HuH-7.5 (cell line): ENCODE measurements at places on chromosomes 5 and 9.

DNA sequence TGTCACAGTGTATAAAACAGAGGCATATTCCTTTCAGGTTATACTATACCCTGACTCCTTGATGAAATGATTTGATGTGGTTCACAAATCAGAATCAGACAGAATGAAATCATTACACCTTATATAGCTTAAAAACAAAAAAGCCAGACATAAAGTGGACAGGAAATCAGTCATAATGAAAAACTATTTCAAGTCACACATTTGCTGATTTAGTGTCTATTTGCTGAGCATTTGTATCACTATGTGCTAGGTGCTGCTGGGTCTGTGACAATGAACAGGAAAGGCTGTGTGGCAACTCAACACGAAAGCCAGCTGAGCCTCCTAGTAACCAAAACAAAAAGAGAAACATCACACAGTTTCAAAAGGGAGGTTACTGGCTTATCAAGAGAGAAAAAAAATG, 194.0 kb downstream of the EFNA5 start:
- DNase-seq, result no peak

DNA sequence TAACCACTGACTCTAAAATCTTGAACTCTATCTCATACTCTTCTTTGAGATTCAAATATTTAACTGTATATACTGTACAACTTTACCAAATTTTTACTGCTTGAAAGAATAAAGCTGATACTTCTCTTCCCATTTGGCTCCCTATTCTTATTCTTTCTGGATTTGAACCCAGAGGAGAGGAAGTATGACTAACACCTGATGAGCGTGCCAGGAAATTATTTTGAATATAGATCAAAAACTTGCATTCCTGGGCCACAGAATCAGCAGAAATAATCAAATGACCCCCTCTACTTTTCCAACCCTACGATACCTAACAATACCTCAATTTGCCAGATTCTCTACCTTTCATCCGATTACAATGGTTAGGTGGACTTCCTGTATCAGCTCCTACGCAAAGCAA, 285.8 kb downstream of the ISL1 start:
- no peak for DNase-seq

DNA sequence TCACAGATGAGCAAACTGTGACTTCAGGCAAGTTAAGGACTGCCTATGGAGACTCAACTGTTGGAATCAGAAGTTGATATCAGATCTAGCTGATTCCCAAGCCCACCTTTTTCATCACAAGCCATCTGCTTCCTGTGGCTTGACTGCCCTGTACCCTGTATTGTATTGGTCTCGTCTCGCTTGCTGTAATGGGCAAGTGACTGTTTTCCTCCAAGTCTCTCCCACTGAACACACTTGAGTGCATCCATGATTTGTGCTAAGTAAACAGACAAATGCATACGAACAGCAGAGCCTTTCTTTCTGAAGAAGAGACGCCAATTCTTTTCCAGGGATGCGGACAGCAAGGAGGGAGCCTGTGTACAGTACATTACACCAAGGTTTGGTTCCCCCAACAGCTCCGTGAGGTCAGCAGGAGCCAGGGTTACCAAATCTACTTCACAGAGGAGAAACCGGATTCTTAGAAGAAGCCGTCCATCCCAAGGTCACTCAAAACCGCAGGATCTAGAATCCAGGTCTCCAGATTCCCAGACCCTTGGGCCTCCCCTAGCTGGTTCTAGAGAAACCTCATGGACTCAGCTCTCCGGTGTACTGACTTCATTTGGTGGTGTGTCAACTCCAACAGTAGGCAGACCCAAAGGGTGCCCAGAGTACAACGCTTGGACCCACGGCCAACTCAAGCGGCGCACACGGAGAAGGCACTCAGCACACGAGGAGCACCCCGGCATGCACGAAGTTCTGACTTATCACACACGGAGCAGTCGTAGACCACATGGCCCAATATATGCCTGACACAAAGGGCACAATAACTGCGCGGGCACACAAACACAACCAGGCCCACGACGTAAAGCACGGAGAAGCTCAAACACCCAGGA, 1.1 kb downstream of the BAG1 start:
- DNase-seq, result no peak

DNA sequence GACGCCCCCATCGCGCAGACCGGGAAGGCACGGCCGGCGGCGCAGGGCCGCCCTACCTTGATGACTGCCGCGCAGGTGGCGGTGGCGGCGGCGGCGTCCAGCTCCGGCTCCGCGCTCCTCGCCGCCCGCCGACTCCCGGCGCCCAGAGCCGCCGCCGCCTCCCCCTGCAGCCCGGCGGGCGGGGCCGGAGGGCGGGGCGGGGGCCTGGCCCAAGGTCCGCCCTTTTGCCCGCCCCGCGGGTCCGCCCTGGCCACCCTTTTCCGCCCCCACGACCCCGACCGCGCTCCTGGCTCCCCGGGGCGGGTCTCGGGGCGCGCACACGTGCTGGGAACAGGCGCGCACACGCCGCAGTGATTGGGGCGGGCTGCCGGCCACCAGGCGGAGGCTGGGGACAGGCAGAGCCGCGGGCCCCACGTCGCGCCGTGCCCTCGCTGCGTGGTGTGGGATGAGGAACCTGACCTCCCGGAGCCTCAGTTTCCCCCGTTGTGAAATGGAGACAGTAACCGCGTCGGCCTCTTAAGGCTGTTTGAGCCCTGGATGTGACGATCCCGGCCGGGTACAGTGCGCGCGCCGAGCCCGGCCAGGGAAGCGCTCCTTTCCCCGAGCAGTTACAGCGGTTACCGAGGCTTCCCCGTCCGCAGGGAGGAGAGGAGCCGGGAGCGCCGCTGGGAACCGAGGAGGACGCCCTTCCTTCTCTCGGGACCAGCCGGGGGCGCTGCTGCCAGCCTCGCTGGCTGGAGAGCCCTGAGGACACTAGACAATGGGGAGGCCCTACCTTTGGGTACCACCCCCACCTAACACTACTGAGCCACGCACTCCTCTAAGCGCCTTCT, at the start of gene CORO2A:
Gene CORO2A (minus strand): TSS at position 135 of the 833 bp plus-strand sequence. CDS start 34,977 bp downstream, outside the sequence.
- DNase-seq, result peak; percentile 93

DNA sequence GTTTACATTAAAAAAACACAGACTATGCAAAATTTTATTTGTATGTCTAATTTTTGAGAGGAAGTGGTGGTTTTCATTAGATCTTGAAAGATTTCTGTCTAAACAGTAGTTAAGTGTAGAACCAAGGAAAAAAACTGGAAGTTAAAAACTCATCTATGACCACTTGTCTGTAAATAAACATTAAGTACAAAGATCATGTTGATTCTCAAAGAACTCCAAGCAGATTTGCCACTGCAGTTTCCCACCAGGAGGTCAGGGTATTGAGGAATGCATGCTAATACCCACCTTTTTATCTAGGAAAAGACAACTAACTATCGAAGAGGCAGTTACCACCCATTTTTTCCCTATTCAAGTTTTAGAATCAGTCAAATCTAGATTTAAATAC, 1.9 kb downstream of the STOM start:
- DNase-seq, result peak; percentile 31

GRCh38 chr5:151202381-151203139, 21.3 kb downstream of the CCDC69 start:
- no peak for DNase-seq

DNA sequence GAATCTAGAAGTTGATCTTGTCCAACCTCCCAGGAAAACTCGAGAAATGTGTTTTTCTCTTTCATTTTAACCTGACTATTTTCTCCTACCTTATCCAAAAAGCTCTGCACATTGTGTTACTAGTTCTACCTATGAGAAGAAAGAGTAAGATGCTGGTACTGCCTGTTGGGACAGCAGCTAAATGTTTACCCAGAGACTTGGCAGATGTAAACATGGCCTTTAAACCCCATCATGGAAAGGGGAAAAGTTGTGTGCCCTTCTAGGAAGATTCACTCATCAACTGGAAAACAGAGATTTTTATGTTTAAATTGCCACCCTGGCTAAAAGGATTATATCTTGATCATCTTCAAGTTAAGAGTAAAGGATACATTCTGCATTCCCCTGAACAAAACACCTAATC, 3.5 kb downstream of the ARL15 start:
- DNase-seq, result no peak

DNA sequence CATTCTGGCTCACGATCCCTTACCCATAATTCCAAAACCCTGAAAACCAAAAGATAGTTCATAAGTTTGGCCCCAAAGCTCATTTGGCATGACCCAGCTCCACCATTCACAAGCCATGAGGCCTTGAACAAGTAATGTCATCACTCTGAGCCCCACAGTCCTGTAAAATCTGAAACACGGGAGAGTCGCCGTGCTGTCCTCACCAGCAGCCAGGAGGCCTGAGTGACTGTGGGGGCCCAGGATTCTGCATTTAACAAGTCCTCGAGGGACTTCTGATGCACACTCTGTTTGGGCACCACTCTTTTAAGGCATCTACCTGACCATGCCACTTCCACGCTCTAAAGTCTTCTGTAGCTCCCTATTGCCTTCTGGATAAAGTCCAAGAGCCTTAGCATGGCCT, 40.8 kb downstream of the DUSP1 start:
- DNase-seq, result no peak

GRCh38 chr5:14143841-14144585, 871 bp downstream of the TRIO start:
- DNase-seq, result peak; percentile 47

DNA sequence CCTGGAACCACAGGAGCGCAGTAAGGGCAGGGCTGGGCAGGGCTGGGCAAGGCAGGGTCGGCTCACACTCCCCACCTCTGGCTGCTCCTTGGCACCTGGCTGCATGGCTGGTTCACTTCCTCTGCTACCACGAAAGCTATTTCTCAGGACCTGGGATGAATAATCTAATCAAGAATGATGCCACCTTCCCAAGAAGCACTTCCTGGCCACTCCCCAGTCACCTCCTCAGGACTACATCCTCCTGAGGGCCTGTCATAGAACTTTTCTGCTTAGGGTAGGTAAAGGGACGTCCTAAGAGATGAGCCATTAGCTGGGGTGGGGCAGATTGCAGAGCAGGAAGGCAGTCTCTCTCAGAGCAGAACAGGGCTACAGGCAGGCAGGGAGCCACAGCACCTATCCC, 288.2 kb upstream of the MAP3K1 start:
- DNase-seq, result no peak

- no peak for DNase-seq
Observed at GRCh38 chr5:36770125-36770524, 106.4 kb upstream of the NIPBL start.

- DNase-seq, result no peak
Observed at GRCh38 chr5:13945271-13945670, 783 bp upstream of the DNAH5 start.

GRCh38 chr5:143980506-143980905, 168.5 kb downstream of the HMHB1 start:
- DNase-seq, result no peak

GRCh38 chr9:83140061-83140460, 77.1 kb upstream of the RASEF start:
- no peak for DNase-seq

DNA sequence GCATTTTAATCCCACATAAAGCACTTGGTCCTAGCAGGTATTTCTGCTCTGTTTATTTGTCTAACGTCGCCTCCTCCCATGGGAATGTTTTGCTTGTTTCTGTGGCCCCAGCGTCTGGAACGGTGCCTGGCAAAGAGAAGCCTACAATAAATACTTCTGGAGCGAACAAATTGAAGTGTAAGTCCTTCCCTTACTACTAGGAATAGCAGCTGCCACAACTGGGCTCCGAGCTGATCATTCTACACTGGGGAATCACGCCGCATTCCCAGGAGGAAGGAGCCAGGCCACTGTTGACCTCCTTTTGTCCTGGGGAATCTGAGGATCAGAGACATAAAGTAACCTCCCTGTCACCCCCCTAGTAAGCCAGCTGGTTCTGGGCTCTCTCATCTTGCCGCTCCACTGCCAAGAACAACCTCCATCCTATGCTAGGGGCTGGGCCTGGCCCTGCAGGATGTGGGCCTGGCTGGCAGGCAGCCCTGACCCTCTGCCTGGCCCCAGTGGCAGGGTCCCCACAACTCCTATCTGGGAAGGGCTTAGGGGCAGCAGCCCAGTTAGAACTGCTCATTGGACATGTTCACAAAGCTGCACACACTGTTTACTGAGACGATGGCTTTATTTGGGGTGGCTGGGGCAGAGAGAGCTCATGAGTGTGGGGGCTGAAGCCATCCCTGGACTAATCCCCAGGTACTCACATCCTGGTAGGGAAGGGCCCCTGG, 82.8 kb downstream of the GTF3C4 start:
- DNase-seq, result no peak

GRCh38 chr5:34585601-34586104, 70.5 kb upstream of the RAI14 start:
- peak; percentile 50 for DNase-seq

GRCh38 chr9:82022121-82022520, 33.5 kb downstream of the SPATA31D1 start:
- no peak for DNase-seq

GRCh38 chr5:141630570-141631140, 6.0 kb downstream of the HDAC3 start:
- no peak for DNase-seq

DNA sequence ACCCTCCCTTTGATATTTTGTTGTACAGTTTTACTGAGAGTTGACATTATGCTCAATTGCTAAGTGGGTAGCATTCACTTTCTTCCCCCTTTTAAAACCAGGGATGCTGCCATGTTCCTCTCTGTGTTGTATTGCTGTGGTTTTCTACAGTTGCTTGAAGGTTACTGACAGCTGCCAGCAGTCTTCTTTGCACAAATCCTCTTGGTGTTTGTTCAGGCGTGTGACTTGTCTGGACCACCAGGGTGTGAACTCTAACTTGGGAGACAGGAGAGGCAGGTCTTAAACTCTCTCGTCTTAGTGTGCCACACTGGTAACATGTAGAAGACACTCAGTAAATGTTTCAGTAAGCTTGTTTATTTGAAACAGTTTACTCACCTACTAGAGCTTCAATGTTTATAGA, 25.1 kb downstream of the SLC44A1 start:
- no peak for DNase-seq

- DNase-seq, result peak; percentile 93
Observed at GRCh38 chr9:128551657-128552152, 682 bp upstream of the SPTAN1 start.

DNA sequence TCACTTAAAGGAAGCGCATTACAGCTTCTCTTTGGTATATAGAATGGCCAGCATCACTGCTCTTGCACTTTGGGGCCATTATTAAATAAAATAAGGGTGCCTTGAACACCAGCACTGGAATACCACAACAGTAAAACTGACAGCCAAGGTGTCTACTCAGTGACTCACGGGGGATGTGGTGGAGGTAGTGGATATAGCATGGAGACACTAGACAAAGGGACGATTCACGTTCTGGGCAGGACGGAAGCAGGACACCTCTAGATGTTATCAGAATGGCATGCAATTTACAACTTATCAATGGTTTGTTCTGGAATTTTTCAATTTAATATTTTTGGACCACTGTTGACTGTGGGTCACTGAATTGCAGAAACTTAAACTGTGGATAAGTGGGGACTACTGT, 32.9 kb upstream of the PDE8B start:
- no peak for DNase-seq

DNA sequence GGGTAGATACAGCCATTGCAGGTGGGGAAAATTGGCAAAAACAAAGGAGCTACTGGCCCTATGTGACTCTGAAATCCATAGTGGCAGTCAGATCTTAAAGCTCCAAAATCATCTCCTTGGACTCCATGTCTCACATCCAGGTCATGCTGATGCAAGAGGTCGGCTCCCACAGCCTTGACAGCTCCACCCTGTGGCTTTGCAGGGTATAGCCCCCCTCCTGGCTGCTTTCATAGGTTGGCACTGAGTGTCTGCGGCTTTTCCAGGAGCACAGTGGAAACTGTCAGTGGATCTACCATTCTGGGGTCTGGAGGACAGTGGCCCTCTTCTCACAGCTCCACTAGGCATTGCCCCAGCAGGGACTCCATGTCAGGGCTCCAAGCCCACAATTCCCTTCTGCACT, 1190.1 kb downstream of the CDH12 start:
- DNase-seq, result no peak

- peak; percentile 88 for DNase-seq
Observed at GRCh38 chr9:137319011-137319738, 17.1 kb upstream of the NRARP start.

GRCh38 chr9:21465859-21466518, 16.1 kb downstream of the IFNE start:
- DNase-seq, result no peak
